Osteoblast (primary cell): ENCODE measurements at places on chromosomes 2 and 18. TPM values are rescaled to one million over a fixed set of nuclear protein-coding genes. Genes with fewer than 3 reads are reported as not detected.

Gene SLC9A4
- not detected in 2 replicates for total RNA-seq

Gene SESTD1
- total RNA-seq, result 45.1 and 51.0 TPM in 2 replicates

Gene STK25
- 189 and 227 TPM in 2 replicates for total RNA-seq

Gene BMP10
- not detected in 2 replicates for total RNA-seq

Gene TNFRSF11A
- under 0.01 TPM in 2 replicates for total RNA-seq

Gene CLIP4
- 124 and 136 TPM in 2 replicates for total RNA-seq

Gene ZCCHC2
- 7.4 and 10.1 TPM in 2 replicates for total RNA-seq

Gene PDCD1
- not detected in 2 replicates for total RNA-seq

Gene KLHL41
- 1.1 and 1.2 TPM in 2 replicates for total RNA-seq

Gene TLX2
- total RNA-seq, result under 0.01 and 0.36 TPM in 2 replicates

Gene ZC3H6
- total RNA-seq, result 4.3 and 7.1 TPM in 2 replicates

Gene ALPP
- total RNA-seq, result not detected in 2 replicates

Gene ABCB11
- under 0.01 TPM in 1 of 2 replicates, not detected in the other for total RNA-seq

Gene INO80D
- 9.0 and 10.6 TPM in 2 replicates for total RNA-seq

Gene POMC
- 0.59 and 2.2 TPM in 2 replicates for total RNA-seq

Gene IL36G
- not detected in 2 replicates for total RNA-seq

Gene TRIM43
- total RNA-seq, result not detected in 2 replicates

Gene TUBB8B
- total RNA-seq, result not detected in 2 replicates

Gene KCNIP3
- under 0.01 and 0.29 TPM in 2 replicates for total RNA-seq

Gene CABLES1
- 13.0 and 16.8 TPM in 2 replicates for total RNA-seq

Gene ALS2
- 38.9 and 39.1 TPM in 2 replicates for total RNA-seq

Gene SERPINB4
- 0.29 TPM in 1 of 2 replicates, not detected in the other for total RNA-seq

Gene GPR39
- total RNA-seq, result 3.6 and 4.4 TPM in 2 replicates

Gene ITGB1BP1
- 30.8 and 32.4 TPM in 2 replicates for total RNA-seq

Gene CXCR1
- total RNA-seq, result not detected in 2 replicates

Gene ANKRD44
- 44.5 and 56.3 TPM in 2 replicates for total RNA-seq

Gene ADCYAP1
- total RNA-seq, result not detected in 2 replicates
